GM18507 (cell line): ENCODE measurements at places on chromosomes 4 and X.

- no peak for DNase-seq
Observed at GRCh38 chr4:146110871-146111485, 64.5 kb upstream of the LSM6 start.

DNA sequence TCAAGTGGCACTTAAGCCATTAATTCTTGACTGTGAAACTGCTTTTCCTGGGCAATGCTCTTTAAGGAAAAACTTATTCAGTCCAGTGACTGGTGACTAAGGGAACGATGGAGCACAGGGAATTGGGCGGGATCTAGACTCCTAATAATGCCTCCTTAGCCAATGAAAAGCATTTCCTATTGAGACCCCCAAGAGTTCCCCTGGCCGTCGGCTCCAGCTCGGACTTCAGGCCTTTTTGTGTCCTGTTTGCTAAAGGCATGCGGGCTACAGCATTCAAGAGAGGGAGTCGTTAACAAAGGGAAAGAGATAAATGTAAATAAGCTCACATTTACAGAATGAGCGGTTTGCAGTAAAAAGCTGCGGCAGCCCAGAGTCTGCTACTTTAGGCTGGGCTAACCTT, at the start of gene LPAR4:
Gene LPAR4, plus strand, starts transcription at position 232 of the 400 bp plus-strand sequence. CDS start 7,150 bp downstream, outside the sequence.
- no peak for DNase-seq

GRCh38 chrX:102154218-102154860, 1.4 kb downstream of the BEX5 start:
- DNase-seq, result no peak

DNA sequence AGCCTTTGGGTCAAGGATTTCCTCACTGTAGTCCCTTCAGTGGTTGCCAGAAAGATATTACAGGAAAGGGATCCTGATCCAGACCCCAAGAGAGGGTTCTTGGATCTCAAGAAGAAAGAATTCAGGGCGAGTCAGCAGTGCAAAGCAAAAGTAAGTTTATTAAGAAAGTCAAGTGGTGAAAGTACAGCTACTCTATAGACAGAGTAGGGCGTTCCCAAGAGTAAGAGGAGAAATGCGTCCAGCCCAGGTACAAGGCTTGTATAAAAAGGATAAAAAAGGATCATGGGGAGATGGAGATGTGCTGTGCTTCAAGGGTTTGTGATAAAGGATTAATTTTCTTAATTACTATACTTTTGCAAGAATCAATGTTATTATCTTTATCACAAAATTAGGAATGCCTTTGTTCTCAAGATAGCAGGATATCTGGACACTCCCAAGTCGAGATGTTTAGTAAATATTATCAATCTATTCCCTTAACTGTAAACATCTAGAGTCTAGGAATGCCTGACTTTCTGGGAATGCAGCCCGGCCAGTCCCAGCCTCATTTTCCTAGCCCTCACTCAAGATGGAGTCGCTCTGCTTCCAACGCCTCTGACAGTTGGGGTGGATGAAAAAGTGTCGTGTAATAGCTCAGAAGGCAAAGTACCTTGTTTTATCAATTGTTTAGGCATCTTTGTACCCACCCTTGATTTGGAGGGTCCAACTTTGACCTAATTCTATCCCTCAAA, 360.7 kb downstream of the GPM6A start:
- DNase-seq, result no peak

- no peak for DNase-seq
Observed at GRCh38 chr4:38774181-38774955, 8.4 kb downstream of the TLR10 start.

DNA sequence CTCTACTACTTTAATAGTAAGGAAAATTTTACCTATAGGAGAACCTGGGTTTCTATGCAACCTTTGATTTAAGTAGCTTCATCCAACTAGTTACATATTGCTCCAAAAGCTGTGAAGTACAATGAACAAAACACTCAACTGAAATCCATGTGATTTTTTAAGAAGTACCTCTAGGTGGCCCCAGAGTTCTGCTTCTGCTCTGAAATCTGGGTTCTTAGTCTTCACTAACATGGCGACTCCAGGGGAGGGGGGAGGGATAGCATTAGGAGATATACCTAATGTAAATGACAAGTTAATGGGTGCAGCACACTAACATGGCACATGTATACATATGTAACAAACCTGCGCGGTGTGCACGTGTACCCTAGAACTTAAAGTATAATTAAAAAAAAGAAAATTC, 73.4 kb upstream of the MAGEB2 start:
- no peak for DNase-seq

DNA sequence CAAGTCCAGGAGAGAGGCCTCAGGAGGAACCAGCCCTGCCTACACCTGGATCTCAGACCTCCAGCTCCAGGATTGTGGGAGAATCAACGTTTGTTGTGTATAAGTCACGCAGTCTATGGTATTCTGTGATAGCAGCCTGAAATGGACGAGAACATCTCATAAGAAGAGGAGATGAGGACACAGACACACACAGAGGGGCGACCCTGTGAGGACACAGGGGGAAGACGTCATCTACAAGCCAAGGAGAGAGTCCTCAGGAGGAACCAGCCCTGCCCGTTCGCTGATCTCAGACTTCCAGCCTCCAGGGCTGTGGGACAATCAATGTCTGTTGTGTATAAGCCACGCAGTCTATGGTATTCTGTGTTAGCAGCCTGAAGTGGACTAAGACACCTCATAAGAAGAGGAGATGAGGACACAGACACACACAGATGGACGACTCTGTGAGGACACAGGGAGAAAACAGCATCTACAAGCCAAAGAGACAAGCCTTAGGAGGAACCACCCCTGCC, 20.3 kb downstream of the P2RY8 start:
- DNase-seq, result no peak

DNA sequence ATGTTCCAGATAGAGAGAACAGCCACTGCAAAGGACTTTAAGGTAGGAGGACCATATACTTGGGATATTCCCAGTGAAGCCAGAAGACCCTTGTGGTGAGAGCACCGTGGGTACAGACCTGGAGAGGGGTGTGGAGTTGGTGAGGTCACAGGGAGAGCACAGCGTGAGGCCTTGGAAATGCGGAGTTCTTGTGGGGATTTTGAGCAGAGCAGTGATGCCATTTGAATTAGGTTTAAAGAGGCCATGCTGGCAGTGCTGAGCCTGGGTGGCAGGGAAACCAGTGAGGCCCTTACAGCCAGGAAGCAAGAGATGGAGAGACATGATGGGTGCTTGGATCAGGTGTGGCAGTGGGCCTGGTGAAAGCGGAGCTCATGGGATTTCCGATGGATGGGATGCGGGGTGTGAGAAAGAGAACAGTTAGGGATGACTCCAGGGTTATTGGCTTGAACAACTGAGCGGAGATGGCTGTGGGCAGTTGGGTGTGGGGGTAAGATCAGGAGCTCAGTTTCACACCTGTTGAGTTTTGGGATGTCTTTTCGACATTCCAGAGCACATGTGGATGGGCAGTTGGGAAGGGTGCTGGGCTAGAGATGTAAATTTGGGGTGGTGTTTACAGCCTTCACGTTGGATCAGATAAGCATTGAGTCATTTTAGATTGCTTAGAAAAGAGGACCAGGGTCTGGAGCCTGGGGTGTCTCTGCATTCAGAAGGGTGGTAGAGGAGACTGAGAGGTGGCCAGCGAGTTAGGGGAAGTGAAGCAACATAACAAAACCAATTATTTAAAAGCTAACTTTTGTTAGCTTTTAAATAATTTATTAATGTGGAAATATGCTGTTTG, 68.9 kb downstream of the TMEM131L start:
- no peak for DNase-seq

DNA sequence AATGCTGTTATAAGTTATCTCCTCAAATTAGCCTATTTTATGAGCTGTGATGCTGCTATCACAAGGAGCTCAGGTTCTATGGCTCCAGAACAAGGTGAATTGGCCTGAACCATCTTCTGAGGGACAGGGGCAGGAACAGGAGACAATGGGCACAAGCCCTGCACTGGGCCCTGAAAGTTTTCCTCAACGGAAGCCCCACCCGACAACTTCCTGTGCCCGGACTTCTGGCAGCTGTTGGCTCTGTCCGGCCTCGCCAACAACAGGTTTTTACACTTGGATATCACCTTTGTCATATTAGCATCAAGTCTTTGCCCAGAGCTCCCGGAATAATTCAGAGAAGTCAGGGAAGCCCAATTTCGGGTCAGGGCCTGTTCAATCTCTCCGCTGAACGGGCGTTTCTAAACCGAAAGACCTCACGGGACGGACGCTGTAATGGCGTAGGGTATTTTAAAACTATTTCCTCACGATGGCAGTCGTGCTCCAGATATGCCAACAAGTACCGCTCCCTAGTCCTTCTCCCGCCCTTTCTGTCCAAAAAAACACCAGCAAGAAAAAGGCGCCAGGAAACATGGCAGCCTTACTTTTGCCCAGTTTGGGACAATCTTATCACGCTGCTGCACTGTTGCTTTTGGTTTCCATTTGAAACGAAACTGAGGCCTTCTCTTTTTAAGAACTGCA, 201.0 kb upstream of the STK26 start:
- DNase-seq, result no peak

DNA sequence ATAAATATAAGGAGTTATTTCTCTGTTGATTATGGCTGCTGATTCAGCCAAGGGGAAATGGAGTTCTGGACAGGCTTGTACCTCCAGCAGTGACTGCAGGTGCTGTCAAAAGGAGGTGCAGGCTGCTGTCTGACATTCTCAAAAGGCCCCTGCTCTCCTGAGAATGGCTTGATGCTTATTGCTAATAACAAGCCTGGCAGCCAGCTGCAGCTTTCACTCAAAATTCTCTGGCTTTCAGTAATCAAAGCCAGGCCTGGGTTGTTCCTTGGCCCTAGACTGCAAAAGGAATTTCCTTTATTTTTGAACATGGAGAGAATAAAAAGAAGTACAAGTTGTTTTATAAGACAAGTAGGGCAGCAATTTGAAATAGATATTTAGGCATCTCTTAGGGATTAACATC, 575.9 kb downstream of the MID1IP1 start:
- no peak for DNase-seq

- DNase-seq, result no peak
Observed at GRCh38 chr4:16760617-16761363, 137.7 kb downstream of the LDB2 start.

DNA sequence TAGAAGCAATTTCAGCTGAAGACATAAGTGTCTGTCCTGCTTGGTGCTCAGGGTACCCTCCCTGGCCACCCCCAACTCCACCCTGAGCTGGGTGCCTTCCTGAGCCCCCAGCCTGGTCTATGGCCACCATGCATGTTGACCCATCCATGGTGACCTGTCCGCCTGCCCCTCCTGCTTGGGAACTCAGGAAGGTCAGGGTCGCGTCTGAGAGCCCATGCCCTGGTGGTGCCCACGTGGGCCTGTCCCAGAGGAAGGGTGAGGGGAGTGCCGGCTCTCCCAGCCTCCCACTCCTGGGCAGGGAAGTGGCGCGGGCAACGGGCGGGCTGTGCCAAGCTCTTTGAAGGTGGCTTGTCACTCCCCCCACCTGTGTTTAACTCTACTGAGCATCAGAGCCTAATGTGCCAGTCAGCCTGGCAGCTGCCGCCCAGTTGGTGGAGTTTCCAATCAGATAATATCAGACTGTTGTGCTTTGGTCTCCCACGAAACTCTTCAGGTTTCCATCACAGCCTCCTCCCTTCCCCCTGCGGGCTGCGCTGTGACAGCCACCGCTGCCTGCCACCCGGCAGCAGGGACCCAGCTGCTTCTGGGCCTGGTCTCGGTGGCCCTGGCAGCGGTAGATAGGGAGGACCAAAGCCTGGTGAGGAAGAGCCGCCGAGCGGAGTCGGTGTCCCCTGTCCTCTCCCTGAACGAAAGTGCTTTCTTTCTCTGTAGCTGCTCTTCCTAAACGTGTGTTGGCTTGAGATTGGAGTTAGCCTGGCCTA, 4.8 kb downstream of the SH3BP2 start:
- DNase-seq, result no peak

DNA sequence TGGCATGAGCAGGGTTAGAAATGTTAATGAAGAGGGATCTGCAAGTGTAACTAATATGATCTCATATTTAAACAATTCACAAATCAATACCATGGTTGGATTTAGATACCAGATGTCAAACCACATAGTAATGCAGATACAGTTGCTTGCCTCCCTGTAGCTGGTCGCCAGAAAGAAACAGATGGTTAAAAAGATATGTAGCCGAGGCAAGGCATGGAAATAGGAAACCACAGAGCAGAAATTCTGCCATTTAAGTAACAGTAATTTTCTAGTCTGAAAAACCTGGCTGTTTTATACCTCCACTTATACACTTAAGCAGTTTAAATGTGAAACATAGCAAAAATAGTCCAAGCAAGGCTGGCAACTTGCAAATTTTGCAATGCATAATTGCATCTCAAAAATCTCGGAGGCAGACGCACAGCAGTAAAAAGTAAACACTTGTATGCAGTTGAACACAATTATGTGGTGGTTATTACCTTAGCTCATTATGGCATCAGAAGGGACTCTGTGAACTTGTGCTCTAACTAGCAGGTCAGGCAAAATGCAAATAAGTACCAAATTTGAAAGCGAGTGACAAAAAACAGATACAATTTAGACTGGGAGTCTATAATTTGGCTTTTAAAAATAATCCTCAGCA, 126.8 kb downstream of the NAA11 start:
- no peak for DNase-seq

DNA sequence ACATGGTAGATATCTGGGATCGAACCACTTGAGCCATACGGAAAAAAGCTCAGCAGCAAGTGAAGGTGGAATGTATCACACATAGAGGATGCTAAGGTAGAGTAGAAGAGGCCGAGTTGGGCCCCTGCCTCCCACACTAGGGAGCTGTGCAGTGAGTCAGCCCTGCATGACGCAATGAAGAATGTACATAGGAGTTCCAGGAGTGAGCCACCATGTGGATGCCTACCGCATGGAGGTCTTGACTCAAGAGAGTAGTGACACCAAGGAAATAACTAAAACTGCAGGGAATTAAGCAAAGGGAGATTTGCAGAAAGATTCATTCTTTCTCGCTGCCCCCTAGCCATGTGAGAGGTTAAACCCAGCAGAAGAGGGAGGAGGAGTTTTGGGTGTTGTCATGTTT, 389.6 kb upstream of the IGFBP7 start:
- DNase-seq, result no peak

DNA sequence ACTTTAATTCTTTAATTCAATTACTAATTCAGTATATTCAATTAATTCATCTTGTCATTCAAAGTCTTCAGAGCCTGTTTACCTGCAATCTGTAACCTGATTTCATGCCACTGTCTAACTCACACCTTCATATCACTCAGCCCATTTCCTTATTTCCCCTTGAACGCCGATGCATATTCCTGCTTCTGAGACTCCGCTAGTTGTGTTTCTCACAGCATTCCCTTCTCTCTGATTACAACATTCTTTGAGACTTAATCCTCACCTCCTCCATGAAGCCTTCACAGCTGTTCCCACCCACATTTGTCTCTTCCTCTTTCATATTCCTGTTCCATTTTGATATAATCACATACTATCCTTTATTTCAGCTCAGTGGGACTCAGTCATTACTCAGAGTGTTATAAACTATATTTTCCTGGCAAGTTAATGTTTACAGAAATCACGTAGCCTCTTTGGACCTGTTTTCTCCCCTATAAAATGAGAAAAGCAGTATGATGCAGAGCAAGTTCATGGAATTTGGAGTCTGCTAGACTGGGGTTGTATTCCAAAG, 69.0 kb downstream of the MAP9 start:
- no peak for DNase-seq

GRCh38 chr4:140807491-140808252, 51.5 kb upstream of the TBC1D9 start:
- DNase-seq, result no peak
